Hypothalamus (tissue), 51 donors: ENCODE measurements at places on chromosomes 7 and 10.

GRCh38 chr10:16192337-16192736 lies 244.5 kb upstream of the PTER start:
- DNase-seq: no peak

DNA sequence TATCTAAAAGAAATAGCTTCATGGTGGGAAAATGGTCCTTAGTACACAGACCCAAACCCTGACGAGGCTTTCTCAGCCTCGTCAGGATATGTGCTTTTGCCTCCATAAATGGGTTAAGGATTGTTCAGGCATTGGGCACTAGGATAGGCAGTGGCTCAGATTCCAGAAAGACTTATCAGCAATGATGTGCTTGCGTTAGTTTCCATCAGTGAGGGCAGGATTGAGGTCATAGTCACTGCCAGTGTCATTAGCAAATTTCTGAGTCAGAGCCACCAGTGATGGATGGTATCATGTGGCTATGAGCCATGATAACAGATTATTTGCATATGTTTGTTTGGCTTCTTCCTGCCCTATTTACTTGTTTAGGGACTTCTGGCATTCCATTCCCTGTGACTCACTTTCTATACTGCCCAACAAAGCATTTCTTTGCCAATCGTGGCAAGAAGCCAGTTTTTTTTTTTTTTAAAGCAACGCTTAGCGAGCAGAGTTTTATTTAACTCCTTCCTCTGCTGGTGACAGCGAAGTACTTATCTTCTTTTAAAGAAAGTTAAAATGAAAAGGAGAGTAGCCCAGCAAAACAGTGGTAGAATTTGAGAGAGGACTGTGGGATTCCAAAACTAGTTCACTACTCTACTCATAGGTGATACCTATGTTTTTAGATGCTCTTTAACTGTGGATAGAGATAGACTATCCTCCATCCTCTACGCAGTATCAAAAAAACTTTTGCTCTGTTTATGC lies 44.4 kb downstream of the MYPN start:
- DNase-seq: peak; percentile 37

- no peak for DNase-seq
These were observed 95.3 kb downstream of the CPED1 start for GRCh38 chr7:121083790-121084251.

- no peak for DNase-seq
These were observed 20.0 kb downstream of the LRRD1 start for GRCh38 chr7:92158660-92159575.

- DNase-seq: no peak
These were observed 271.2 kb downstream of the ARHGAP12 start for GRCh38 chr10:31657434-31657872.

DNA sequence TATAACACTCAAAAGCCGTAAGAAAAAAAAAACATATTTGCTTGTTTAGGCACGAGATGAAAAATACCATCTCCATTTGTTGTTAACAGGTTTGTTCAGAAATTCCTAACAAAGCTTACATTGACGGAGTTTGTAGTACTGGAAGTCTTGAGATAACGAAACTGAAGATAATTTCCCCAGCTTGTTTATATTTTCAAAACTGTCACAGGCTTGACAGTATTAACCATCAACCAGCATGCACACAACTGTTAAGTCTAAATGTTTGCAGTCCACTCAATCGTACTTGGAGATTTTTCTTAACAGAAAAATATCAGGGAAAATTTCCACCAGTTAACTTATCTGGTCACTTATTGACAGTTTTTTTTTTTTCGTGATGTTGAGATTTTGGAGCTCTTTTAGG lies 68.5 kb downstream of the ITGA8 start:
- DNase-seq: no peak

- DNase-seq: no peak
These were observed 28.5 kb upstream of the DPYSL4 start for GRCh38 chr10:132158122-132158741.

DNA sequence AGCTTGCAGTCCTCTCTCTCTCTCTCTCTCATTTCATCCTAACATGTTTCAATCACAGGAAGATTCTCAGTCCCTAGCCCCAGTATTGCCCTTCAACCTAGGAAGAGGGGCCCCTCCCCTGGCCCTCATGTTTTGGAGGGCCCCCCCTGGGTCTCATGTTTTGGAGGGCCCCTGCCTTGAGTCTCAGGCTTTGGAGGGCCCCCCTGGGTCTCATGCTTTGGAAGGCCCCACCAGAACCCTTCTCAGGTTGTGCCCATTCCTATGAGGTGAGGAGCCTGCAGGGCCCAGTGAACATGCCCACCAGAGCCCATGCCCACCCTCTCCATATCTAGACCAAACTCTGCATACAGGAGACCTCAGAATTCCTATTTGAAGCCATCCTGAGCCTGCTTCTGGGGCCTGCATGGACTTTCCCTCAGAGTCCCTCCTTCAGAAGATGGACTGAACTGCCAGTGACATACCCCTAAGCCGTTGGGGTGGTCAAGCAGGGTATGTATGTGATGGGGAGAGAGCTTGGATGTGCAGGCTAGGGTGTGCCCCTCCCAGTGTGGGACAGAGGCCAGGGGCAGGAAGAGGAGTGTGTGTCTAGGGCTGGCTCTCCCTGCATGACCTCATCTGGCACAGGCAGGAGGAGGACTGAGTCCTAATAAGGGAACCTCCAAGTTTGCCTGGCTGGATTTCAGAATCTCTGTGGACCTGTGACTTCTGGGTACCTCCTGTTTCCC lies 8.1 kb upstream of the VDAC2 start:
- no peak for DNase-seq

DNA sequence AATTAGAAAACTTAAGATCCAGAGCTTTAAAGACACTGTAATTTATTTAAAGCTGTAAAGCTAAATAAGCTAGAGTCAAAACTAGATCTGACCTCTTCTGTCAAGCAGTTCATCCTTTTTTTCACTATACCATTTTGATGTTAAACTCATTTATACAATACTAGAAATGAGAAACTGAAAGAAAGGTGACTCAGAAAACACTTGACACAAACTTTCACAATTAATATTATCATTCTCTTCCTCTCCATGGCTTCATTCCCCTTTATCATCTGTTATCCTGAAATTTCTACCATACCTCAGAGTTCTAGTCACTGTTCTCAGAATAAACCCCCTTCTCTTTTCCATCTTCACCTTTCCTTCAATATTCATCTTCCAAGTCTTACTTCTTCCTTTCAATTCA lies 1.3 kb downstream of the FIGNL1 start:
- no peak for DNase-seq

DNA sequence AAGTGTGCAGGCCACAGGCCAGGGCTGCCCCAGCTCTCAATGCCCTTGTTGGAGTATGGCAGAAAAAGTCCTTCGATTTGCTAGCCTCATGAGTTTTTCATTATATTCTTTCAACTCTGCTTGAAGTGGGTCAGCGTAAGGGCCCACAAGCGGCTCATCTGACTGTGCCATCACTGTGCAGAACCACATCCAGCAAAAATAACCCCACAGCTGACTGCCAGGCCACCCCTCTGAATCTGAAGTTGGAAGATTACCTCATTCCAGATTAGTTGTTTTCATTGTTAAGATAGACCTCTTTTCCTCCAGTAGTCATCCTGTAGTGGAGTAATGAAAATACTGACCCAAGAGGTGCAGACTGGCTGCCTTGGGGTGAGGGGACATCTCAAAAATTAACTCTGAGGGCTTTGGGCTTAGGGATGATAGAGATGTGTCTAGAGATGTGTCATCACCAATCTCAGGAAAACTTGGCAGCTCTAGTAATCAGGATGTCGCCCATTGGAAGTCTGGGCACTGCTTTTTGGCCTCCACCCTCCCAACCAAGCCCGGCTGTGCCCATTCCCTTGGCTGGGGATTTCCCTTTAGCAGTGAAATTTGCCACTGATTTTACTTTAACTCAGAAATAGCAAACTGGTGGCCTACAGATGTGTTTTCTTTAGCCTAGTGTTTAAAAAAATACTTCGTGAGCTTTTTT lies 164.3 kb downstream of the LCOR start:
- DNase-seq: no peak

- DNase-seq: no peak
These were observed 956 bp upstream of the KLHDC10 start for GRCh38 chr7:130069179-130069977.

GRCh38 chr10:80187465-80188409 lies 17.6 kb downstream of the ANXA11 start:
- DNase-seq: no peak

- DNase-seq: no peak
These were observed 67.8 kb upstream of the PCBD1 start for GRCh38 chr10:70956029-70956759.

GRCh38 chr10:49613882-49614241 lies at the start of gene CHAT:
CHAT (plus strand) TSS chr10:49614037; CDS start chr10:49614190, 153 bp downstream.
- DNase-seq: no peak

- no peak for DNase-seq
These were observed 413.3 kb downstream of the SFMBT2 start for GRCh38 chr10:6997509-6997908.

DNA sequence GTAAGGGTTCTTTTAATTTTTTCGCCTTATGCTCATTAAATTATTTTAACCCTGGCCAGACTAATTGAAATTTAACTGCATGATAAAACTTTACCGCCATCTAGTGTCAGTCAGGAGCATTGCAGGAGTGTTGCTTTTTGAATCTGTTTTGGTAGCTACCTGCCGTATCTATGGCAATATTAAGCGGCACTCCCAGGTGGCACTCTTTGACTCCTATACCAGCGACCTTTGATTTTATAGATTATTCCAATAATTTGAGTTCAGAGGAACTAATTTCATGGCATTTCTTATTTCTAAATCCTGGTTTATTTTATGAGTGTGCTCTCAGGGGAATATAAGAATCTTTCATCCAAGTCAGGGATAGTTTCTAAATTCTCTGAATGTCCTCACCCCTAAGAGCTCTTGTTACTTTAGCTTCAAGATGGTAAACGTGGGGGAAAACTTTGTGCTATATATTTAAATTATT lies 198.9 kb downstream of the REEP3 start:
- DNase-seq: no peak

DNA sequence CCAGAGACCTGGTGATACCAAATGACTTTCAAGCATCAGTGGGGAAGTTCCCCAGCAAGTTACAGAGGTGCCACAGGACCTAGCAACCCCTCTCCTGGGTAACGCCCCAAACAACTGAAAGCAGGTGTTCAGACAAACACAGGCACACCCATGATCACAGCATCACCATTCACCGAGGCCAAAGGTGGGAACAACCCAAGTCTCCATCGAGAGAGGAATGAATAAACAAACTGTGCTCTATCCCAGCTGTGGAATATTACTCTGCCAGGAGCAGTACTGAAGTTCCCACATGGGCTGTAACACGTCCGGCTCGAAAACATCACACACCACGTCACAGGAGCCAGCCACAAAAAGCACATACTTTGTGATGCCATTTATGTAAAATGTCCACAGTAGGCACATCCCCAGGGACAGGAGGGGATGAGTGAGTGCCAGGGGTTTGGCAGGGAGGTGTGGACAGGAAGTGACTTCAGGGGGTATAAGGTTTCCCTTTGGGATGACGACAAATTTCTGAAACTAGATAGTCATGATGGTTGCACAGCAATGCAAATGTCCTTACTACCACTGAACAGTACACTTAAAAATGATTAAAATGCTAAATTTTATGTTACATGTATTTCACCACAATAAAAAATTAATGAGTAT lies 222.8 kb downstream of the TNS3 start:
- DNase-seq: no peak

DNA sequence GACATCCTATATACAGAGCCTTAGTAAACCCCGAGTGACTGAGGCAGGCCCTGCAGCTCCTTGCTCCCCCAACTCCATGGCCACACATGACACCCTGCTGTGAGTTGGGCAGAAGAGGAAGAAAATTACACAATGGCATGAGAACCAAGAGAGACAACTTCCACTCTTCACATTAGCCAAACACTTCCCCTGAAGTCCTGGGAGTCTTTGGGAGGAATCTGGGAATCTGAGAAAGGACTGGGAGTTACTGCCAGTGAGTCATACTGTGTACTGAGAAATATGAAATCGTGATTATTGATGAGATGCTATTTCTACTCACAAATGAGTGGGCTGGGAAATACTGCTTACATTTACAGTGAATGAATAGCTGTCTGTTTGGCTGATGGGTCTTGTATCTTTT lies 116.6 kb downstream of the SPAG6 start:
- DNase-seq: no peak

GRCh38 chr7:721619-722248 lies 4.8 kb upstream of the DNAAF5 start:
- no peak for DNase-seq

DNA sequence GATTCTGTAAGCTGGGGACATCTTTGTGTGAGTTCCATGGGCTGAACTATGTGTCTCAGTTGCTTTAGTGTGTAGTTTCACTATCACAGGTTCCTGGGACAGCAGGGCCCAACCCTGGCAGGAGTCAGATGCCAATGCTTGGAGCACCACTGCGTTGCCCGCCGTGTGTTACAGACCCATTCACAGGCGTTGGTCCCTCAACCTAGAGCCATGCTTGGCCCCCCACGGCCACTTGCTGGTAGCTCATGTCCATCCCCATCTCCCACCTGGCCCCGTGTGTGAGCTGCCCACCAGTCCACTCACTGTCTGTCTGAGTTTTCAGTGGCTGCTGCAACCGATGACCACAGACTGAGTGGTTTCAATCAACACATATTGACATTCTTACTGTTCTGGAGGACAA lies 546.9 kb downstream of the TCERG1L start:
- DNase-seq: no peak

GRCh38 chr7:157409753-157410727 lies 73.2 kb downstream of the DNAJB6 start:
- no peak for DNase-seq

DNA sequence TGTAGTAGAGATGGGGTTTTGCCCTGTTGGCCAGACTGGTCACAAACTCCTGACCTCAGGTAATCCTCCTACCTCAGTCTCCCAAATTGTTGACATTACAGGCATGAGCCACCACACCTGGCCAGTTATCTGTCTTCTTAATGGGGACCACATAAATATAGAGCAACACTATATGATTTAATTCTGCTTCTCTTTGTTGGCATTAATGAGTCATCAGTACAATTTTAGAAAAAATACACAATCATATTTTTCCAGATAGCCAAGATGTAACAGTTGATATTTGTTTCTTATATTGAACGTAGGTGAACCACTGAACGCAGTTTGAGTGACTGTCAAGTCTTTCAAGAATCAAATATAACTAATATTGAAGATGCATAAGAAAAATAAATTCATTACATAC lies 48.5 kb downstream of the LCOR start:
- DNase-seq: no peak

DNA sequence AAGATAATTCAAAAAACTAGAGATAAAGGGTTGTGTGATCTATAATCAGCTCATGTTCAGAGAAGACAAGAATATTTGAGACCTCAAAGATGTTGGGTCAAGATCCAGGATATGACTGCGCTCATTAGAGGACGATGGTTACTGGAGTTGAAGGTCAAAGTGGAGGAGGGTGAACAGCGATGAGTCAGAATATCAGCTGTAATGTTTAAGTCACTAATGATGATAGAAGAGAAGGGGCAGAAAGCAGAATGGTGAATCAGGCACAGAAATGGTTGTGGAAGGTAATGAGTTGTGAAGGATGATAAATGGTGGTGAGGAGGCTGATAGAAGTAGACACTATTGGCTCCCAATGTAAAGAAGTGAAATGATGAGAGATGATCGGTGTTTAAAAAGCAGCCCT lies 540.3 kb downstream of the INHBA start:
- DNase-seq: no peak
